DMS53 (cell line): ENCODE measurements at places on chromosomes 2 and 18.

DNA sequence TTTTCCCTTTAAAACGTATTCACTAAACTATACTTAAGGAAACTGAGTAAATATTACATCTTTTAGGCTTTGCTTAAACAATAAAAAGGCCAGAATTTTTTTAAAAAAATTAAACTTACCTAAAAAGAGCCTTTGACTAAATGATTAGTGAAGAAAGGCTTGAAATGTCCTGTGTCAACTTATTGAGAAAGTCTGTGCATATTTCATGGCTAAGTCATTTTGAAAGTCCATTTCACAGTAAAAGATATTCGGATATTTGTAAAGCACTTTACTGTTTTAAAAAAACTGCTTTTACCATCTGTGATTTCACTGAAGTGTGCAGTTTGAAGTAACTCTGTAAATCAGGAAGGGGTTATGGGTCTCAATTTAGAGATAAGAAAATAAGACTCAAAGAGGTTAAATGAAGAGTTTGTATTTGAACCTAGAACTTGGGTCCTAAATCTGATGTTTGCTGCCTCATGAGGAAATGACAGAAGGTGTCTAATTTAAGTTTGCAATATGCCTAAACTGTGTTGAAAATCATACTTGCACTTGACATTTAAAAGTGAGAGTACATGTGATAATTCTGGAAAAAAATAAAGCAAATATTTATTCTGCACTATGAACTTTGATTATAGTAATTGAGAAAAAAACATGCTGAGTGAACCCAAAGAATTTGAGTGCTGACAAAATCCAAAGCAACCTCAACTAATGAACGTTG, 50.5 kb downstream of the RAB27B start:
- DNase-seq = peak; percentile 32

GRCh38 chr2:167331636-167332232, 443.5 kb downstream of the XIRP2 start:
- peak; percentile 30 for DNase-seq

DNA sequence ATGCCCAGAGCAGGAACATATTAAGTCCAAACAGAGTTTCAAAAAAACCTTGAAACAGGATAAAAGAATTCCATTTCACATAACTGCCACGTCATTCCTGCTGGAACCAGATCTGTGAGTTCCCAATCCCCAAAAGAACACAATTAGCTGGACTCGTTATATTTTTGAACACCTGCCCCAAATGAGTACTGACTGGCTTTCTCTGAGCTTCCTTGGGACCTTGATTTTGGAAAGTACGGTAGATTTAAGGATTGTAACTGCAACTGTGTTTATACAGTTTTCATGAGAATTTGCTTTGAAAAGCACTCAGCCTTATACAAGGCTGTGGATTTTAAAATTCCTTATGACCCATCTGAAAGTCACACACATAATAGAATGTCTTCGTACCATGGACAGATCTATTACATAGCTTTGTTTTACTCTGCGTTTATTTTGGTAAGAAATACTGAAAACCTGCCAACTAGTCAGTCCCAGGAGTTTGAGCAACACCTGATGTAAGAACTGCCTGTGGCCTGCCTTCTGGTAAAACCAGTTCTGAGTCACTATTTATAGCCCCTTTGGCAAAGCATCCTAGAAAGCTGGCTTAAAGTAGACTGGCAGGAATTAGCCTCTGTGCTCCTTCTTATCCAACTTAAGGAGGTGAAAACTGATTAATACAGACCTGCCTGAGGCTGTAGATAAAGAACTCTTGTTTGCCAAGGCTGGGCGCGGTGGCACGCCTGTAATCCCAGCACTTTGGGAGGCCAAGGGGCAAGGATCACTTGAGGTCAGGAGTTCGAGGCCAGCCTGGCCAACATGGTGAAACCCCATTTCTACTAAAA, 48.1 kb downstream of the MERTK start:
- peak; percentile 94 for DNase-seq

DNA sequence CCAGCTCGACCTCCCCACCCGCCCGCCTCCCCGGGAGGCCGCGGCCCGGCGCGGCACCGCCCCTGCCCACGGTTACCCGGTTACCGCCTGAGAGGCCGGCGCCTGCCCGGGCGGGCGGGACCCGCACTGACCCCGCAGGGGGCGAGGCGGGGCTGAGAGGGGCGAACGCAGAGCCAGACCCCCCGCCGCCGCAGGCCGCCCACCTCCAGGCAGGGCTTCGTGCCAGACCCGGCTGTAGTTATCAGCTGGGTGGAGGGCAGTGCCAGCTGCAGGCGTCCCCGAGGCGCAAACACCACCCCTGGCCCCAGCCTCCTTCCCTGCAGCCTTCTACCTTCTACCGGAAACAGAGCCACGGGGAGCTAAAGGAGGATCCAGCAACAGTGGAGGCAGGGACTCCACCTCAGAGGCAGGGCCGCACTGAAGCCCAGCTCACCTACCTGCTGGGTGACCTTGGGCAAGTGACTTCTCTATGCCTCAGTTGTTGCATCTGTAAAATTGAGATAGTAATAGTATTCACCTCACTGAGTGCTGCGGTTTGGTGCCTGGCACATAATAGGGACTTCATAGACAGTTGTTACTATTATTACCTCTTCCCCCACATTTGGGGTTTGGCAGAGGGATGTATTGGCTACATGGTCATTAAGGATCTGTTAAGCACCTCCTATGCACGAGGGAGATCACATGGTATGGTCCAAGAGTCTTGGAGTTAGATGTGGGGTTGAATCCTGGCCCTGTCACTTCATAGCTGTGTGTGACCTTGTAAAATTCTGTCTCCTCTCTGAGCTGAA, 231.6 kb upstream of the SMAD2 start:
- peak; percentile 93 for DNase-seq

DNA sequence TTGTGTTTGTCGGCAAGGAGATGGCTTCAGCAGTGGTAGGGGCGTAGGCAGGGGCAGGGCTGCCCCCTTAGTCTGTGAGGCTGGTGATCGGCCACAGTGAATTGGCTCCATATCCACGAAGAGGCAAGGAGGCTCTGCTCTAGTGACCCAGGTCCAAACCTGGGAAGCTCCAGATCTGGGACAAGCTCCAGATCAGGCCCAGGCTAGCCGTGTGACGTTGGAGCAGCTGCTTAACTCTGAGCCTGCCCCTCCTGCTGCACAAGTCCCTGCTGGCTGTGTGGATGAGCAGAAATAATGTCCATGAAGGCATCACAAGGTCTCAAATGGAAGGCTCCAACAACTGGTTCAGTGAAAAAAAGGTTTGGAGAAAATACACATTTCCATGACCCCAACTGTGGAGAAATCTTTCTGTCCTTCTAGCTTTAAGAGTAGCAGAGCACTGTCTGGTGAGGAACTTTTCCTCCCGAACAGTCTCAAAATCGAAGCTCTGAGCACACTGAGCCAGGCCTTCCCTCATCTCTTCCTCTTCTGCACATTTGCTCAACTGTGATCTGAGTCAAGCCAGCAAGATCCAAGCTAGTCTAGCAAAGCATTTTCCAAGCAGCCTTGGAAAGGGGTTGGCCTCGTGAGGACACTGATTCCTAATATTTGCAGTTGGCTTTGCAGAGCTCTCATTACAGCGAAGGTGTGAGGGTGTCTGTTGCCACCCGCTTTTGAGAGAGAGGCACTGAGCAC, 67.0 kb upstream of the TCF7L1 start:
- no peak for DNase-seq

DNA sequence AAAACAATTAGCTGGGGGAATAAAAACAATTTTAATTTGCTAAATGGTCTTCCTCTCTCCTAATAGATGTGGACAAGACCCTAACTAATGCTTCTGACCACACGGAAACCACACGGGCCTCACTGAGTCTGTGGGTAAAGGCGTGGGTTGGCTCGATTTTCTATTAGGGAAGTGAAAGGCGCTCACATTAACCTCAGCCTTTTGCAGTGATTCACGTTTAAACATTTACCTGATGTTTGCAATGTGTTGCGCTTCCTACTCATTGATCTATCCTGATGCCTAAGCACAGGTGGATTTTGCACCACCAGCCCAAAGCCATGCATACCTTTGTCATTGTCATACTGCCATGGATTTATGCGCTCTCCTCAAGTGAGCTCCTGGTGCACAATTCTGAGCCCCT, 35.6 kb upstream of the NRP2 start:
- DNase-seq = no peak

DNA sequence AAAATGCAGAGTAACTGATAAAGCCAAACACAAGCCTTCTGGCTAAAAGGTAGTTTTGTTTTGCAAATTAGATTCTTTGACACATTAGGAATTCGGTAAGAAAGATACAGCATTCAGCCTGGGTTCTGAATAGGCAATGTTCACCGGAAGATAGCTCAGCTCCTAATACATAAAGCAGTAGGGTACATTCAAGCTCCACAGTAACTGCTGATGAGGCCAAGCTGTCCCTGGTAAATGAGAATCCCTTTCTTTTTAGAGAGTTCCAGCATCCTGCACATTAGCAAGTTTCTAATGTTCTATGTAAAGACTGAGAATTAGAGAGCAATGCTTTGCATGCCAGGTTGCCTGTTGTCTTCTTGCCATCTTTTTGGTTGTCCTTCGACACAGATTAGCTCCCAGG, 316.3 kb upstream of the SLC14A2 start:
- no peak for DNase-seq

DNA sequence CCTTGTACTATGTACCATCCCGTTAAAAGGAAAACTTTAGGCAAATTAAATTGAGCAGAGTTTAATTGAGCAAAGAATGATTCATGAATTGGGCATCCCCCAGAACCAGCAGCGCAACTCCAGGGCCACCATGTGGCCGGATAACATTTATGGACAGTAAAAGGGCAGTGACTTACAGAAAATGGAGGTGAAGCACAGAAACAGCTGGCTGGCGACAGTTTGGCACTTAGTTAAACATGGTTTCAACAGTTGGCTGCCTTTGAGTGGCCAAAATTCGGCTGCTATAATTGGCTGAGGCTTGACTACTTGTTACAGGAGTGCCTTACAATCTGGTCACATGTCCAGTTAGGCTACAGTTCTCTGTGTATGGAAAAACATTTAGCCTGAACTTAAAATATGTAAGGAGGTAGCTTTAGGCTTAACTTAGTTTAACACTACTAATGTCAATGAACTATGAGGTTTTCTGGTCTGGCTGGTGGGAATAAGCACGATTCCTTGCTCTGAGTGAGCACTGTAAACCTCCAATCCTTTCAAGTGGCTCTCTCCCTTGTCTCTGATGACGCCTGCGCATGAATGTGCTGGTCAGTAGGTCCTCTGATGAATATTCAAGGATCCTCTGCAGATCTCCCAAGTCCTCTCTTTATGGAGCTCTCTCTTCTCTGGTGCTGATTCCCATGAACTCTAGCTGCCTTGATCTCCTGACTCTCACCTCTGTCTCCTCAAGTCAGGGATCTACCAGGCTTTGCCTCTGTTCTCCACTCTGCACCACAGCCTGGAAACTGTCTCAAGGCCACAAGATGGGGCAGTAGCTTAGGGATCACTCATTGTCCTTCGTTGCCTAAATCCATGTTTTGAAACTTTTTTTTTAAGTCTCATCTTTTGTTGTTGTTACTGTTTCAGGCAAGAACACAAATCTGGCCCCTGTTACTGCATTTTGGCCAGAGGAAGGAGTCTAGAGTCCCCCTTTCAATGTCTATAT, 24.4 kb upstream of the RAB31 start:
- DNase-seq = peak; percentile 55

- no peak for DNase-seq
These were observed 262.6 kb downstream of the MREG start for GRCh38 chr2:215750763-215751162.

DNA sequence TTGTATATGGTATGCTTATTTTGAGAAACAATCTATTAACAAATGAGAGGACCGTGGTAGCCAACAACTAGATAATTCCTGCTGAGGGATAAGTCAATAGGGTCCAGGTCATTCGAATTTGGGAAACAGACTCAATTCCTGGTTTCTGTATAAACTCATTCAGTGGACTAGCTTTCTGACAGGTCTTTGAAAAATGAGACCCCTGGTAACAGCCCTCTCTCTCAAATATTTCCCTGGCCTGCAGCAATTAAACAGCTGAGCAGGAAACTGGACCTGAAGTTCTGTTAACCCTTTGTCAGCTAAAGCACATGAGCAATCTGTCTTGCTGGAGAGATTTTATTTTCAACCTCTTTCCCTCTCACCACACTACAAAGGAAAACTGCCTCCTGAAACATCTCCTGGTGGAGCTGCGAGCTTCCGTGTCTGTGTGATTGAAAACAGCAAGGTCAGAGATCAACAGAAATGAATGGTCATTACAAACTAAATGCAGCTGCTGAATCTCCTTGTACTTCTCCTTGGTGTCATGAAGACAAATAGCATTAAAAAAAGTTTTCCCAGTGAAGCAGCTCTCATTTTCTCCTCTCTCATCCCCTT, 70.3 kb upstream of the CCDC85A start:
- no peak for DNase-seq

DNA sequence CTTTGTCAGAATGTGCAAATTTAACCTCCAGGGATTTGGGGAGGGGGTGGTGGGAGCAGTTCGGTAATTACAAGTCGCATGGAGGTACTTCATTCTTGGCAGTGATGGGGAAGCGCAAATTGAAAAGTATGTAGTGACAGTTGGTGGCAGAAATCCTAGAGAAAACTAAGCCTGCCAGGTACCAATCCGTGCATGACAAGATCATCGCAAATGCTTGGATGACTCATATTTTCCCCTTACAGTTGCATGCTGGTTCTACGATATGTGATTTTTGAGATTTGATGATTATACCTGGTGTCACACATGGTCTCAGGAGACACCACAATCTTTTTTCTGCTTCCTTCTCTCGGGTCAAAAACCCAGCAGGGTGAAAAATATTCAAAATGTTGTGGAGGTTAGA, 479.7 kb upstream of the ID2 start:
- peak; percentile 82 for DNase-seq

DNA sequence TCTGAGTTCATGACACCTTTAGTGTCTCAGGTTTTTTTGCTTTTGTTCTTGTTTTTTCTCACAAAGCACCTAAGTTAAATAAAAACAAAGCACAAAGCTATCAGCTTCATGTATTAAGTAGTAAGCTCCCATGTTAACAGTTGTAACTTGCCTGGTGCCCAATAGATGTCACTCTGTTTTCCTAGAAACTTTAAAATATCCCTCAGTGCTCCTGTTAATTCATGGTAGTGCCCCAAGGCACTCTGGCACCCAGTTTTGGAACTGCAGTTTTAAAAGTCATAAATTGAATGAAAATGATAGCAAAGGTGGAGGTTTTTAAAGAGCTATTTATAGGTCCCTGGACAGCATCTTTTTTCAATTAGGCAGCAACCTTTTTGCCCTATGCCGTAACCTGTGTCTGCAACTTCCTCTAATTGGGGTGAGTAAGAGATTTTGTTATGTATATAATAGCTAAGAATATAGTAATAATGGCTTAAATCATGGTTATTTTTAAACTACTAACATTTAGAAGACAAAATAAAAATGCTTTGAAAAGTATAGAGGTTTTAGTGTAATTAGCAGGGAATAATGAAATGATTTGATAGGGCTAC, 555.0 kb upstream of the TMEFF2 start:
- DNase-seq = peak; percentile 56

DNA sequence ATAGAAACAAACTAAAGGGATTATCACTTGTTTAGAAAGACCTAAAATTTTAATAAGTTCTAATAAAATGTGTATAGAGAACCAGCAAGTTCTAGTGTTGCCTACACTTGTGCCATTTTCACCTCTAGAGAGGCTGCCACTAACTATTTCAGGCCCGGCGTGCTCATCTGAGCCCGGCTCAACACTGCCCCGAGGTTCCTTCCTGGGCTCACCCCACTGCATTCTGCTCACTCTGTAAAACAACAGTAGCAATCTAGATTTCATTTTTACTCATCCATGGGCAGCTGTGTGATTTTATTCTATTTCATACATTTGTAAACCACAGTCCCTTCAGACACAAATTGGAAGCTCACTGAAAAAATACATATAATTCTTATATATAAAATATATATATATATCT, 253.2 kb downstream of the L3MBTL4 start:
- DNase-seq = no peak
